CD4-positive, alpha-beta T cell treated with Interleukin-21 for 1 hour (primary cell): ENCODE measurements at places on chromosomes 2 and 18.

DNA sequence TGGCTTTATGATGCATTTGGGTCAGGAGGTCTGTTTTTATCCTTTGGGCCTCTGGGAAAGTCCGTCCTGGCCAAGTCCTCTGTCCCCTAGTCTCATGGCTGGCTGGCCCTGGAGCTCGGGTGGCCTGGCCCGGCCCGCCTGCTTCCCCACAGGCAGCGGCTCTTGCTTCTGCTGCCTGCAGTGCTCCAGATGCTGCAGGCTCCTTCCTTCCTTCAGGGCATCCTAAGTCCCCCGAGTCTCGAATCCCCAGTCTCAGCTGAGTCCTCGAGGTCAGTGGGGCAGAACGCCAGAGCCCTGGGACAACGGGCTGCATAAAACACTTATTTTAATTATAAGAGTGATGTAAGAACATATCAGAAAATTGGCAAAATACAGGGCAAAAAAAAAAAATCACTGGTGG is 71.2 kb downstream of the HPCAL1 start:
- DNase-seq: no peak

- no peak for DNase-seq
These were observed 15.1 kb downstream of the PXDN start for GRCh38 chr2:1729242-1729641.

- DNase-seq: no peak
These were observed 24.5 kb downstream of the SIGLEC15 start for GRCh38 chr18:45850021-45850420.

DNA sequence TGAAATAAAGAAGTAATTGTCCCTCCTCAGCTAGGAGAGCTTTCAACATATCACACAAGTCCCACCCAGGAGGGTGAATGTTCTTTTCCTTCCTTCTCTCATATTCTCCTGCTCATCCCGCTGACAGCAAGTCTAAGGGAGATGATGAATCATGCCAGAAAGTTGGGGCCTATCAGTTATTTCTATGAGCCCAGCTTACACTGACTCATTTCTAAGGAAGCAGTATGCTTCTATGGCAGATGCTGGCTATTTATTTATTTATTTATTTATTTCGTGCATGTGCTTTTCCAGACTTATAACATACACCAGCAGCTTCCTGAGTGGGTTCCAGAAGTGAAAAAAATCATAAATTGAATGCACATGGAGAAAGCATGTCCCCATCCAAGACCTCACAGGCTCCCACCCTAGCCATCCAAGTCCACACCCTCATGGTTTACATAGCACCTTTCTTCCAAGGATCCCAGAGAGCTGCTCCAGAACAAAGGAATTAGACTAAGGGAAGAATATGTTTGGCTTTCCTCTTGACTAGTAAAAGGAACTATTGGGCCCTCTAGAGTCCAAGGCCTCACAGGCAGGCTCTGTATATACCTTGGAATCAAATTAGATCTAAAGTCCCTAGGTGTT is 1074.2 kb upstream of the ZEB2 start:
- DNase-seq: no peak

- DNase-seq: no peak
These were observed 39.7 kb downstream of the ANXA4 start for GRCh38 chr2:69781321-69782248.

GRCh38 chr2:160651416-160652200 is 158.0 kb upstream of the RBMS1 start:
- DNase-seq: no peak

GRCh38 chr18:73615506-73615905 is 532.1 kb downstream of the FBXO15 start:
- no peak for DNase-seq

DNA sequence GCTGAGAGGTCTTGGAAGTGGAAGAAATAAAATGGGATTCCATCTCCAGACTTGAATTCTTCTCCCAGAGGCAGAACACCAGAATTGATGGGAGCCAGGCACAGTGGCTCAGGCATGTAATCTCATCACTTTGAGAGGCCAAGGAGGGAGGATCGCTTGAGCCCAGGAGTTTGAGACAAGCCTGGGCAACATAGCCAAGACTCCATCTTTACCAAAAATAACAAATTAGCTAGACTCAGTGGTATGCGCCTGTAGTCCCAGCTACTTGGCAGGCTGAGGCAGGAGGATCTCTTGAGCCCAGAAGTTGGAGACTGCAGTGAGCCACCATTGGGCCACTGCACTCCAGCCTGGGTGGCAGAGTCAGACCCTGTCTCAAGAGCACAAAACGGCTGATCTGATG is 144.3 kb downstream of the C1D start:
- DNase-seq: no peak

DNA sequence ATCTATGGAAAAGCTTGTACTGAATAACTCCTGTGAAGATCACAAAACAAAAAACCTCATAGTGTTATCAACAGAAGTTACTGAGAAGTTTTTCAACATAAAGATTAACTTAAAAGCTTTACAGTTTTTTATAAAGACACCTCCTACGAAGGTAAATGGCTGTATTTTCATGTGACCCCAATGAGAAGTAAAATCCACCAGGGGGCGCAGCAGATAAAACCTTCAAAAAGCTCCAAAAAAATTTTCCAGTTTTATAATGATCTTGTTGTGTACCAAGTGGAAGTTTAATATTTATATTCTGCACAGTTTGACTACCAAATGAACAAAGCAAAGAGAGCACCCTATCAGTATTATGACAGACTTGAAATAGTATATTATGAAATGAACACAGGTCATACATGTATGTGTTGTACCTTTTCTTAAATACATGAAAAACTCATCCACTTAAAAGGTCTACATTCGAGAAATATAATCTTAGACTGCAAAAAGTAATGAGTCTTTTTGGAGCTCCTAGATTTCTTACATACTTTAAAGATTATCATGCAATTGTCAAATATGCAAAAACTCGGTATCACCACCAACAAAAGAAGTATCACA is 38.5 kb downstream of the PNO1 start:
- peak; percentile 61 for DNase-seq

- DNase-seq: no peak
These were observed 238.5 kb downstream of the MTX2 start for GRCh38 chr2:176507786-176508185.

DNA sequence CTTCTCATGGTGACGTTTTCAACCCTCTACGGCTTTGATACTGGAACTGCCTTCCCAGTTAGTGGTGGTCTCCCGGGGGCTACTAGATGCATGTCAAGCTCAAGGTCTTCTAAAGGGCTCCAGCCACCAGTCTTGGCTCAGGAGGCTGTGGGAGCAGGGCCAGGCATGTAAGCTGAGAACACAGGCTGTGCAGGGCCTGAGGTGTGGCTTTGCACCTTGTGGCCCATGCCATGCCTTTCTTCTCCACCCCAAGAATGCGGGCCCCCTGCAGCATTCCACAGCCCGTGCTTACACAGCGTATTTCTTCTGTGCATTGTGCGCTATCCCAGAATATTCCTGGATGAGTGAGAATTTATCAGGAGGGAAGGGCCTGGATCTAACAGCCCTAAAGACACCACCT is 144.9 kb downstream of the SEPTIN10 start:
- DNase-seq: no peak

- no peak for DNase-seq
These were observed 14.9 kb upstream of the CYP26B1 start for GRCh38 chr2:72162574-72162973.

GRCh38 chr18:74861154-74861553 is 263.5 kb downstream of the ZNF407 start:
- DNase-seq: no peak

DNA sequence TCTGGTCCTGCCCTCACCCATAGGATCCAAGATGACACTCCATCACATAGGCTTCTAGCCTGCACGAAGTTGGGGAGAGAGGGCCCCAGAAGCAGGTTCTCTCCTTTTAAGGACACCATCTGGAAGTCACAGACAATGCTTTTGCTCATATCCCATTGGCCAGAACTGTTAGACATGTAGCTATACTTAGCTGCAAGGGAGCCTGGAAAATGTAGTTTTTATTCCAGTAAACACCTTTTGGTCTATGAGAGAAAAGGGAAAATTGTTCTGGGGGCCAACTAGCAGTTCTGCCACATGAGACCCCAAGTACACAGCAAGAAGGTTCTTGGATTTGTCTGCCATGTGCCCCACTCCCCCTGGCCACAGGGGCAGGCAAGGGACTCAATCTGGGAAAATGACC is 206.1 kb downstream of the ZFP36L2 start:
- no peak for DNase-seq

GRCh38 chr18:5393779-5394178 is 98.3 kb upstream of the ZBTB14 start:
- DNase-seq: no peak

- DNase-seq: no peak
These were observed 258.1 kb downstream of the GBX2 start for GRCh38 chr2:235910067-235910466.

- no peak for DNase-seq
These were observed 307.1 kb upstream of the PIK3C3 start for GRCh38 chr18:41647914-41648313.

DNA sequence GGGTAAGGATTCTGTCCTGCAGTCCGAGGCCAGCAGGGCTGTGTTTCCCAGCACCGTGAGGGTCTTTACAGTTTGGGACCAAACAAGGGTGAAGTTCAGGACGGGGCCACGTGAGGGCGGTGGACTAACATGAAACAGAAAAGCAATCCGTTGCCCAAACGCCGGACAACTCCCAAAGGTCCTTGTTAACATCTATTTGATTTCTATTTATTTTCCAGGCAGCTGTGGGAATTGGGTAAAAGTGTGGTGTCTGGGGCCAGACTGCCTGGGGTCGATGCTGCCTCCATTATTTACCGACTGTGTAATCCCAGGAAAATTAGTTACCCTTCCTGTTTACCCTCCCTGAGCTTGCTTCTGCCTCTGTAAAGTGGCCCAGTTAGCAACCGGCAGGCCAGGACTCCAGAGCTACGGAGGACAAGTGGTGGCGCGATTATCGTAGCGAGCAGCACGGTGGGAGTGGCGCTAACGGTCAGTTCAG is 66.3 kb upstream of the TCF7L1 start:
- DNase-seq: peak; percentile 23

GRCh38 chr2:148596018-148596417 is 48.5 kb upstream of the EPC2 start:
- DNase-seq: no peak

DNA sequence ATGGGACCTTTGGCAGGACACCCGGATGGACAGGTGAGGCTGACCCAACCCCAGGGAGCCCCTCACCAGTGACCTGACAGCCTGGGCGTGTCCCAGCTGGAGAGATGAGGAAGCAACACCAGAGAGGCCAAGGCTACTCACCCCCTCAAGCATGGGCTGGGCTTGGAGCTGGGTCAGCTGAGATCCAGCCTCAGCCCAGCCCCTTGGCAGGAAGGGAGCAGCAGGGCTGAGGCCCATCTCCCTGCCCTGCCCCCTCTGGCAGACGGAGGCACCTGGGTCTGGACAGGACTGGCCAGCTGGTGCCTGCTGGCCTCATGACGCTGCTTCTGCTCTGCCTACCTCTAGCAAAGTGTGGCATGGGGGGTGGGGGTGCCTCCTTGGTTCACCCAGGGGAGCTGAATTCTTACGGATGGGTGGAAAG is 37.8 kb downstream of the HS6ST1 start:
- no peak for DNase-seq

GRCh38 chr2:86753606-86754005 is 33.5 kb downstream of the RMND5A start:
- DNase-seq: no peak

- DNase-seq: no peak
These were observed 60.0 kb downstream of the MYO1B start for GRCh38 chr2:191304939-191305875.

DNA sequence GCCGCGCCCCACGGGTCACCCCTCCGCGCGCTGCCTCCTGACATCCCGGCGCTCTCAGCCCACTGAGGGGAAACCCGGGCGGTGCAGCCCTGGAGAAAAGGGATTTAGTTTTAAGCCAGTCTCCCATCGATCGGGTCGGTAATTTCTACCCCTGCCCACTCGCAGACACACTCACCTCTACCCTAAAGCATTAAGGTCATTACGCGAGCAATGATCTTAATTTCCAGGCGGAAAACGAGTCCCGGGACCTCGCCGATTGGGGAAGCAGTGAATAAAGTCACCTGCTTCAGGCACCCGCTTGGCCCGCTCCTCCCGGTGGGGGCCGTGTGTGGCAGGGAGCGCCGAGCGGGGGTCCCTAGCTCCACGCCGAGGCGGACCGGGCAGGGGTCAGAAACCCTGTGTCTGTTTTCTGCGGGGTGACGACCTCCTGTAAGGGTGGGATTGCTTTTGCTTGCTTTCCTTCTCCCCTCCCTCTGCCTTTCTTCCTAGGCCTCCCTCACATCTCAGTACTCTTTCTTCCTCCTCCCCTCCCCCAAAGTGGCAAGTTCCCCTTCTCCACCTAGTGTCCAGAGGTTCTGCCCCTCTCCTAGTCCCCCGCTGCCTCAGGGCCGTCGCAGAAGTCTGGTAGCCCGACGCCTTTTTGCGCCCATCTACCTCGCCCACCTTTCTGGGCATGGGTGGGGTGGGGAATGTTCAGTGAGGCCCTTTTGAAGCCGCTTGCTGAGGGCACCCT is 142.6 kb downstream of the MEIS1 start:
- no peak for DNase-seq

- no peak for DNase-seq
These were observed 39.5 kb downstream of the TGOLN2 start for GRCh38 chr2:85288244-85288725.

GRCh38 chr2:45205985-45206384 is 196.7 kb upstream of the SIX2 start:
- no peak for DNase-seq

- DNase-seq: no peak
These were observed 401.0 kb downstream of the IRS1 start for GRCh38 chr2:226398580-226398979.

GRCh38 chr2:74206180-74206688 is 7.8 kb downstream of the MTHFD2 start:
- DNase-seq: peak; percentile 82

DNA sequence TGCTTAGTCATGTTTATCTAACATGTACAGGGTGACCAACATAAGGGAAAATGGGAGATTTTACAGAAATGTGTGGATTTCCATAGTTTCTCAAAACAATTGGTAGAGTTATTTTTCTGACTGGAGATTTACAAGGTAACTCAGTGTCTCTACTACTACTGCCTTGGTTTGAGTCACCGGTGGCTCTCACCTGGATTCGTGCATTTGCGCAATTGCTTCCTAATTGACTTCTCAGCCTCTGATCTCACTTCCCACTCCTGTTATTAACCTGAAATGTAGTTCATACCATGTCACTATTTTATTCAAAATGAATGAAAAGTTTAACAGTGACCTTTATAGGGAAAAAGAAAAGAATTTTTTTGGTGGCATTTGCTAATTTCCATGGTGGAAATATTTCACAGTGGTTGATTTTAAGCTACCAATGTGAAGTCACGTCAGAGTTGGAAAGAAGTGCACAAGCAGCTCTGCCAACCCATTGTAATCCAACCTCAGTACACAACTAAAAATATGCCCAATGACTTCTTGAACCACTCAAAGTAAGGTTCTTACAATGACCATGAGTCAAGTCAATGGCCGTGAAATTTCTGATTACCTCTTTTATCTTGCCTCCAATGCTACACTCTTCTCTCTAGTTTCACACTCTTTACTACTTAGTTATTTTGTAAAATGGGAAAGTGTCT is 94.0 kb downstream of the NYAP2 start:
- no peak for DNase-seq

GRCh38 chr18:47149457-47150028 is 757 bp downstream of the HDHD2 start:
- DNase-seq: no peak

GRCh38 chr2:147100406-147101035 is 744.3 kb upstream of the ACVR2A start:
- DNase-seq: no peak
